ENCODE measurements at places on chromosomes 6 and 20. TPM values are rescaled to one million over a fixed set of nuclear protein-coding genes. Genes with fewer than 3 reads are reported as not detected.

- DNase-seq = no peak
Measured at GRCh38 chr20:17872959-17873358, 95.6 kb downstream of the SNX5 start.

GRCh38 chr20:59645271-59645670, 40.9 kb downstream of the PHACTR3 start:
- DNase-seq = no peak

GRCh38 chr6:81575442-81575841, 177.0 kb downstream of the TENT5A start:
- peak; percentile 30 for DNase-seq

DNA sequence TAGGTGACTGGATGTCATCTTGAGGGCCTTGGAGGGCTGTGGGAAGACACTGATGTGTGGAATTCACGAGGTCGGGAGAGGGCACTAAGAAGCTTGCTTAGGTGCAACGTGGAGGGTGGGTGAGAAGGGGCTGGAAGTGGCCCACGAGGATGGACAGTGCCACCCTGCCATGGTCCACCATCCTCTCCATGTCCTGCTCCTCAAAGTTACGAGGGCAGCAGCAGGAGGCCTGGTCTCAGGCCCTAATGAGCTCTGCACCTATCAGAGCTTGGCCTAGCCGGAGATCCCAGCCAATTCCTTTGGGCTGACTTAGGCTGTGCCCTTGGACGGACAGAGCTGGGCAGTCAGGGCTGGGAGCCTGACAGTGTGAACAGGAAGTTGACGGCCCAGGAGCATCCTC, 27.8 kb upstream of the SCRT2 start:
- DNase-seq = no peak

GRCh38 chr6:40630488-40630887, 43.3 kb upstream of the LRFN2 start:
- DNase-seq = no peak

- no peak for DNase-seq
Measured at GRCh38 chr20:34887023-34887422, 10.6 kb downstream of the ACSS2 start.

DNA sequence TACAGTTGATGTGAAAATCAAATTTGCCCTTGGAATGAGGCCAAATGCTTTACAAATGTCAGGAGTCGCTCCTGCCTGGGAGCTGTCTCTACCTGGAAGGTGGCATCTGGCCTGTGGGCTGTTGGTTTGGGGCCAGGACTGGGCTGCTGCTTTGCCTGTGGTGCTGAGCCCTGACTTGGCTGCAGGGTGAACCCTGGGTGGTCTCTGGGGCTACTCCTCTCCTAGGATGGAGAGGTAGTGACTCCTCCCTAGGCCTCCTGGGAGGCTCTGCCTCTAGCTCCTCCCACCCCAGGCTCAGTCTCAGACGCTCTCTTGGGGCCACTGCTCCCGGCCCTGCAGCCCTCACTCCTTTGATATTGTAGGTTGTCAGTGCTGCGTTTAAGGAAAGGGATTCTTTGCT, 47.5 kb downstream of the EFCAB8 start:
- DNase-seq = no peak

The SEMG1 gene
- total RNA-seq = not detected
